IMR-90 (cell line): ENCODE measurements at places on chromosomes 4 and X. TPM values are rescaled to one million over a fixed set of nuclear protein-coding genes. Genes with fewer than 3 reads are reported as not detected.

The EDA gene
- total RNA-seq = under 0.01 TPM in 2 replicates

The ADH6 gene
- total RNA-seq = not detected in 2 replicates

The PABPC1L2A gene
- total RNA-seq = not detected in 2 replicates

The SPACA5 gene
- total RNA-seq = not detected in 2 replicates

The INPP4B gene
- total RNA-seq = 13.3 and 14.0 TPM in 2 replicates

The SUPT20HL2 gene
- total RNA-seq = not detected in 2 replicates

The HSFX2 gene
- not detected in 2 replicates for total RNA-seq

The NPY2R gene
- not detected in 2 replicates for total RNA-seq

The SOD3 gene
- 0.28 and 0.36 TPM in 2 replicates for total RNA-seq

The H2BW2 gene
- total RNA-seq = not detected in 2 replicates
